ENCODE measurements at places on chromosomes 2 and 18. TPM values are rescaled to one million over a fixed set of nuclear protein-coding genes. Genes with fewer than 3 reads are reported as not detected.

DNA sequence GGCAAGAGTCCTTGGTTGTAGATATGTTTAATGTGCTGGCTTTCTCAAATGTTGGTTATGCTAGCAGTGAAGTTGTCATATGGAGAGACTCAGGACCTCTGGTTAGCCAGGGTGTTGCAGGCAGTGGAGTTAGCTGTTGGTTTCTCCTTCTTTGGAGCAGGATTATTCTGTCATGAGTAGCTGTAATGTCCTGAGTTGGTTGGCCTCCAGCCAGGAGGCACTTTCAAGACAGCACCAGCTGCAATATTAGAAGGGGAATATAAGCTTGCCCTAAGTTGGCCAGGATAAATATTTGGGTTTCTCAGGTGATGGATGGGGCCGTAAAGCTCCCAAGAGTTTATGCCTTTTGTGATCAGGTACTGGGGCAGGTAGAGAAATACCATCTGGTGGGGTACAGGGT lies 65.5 kb downstream of the MSTN start:
- DNase-seq = no peak

DNA sequence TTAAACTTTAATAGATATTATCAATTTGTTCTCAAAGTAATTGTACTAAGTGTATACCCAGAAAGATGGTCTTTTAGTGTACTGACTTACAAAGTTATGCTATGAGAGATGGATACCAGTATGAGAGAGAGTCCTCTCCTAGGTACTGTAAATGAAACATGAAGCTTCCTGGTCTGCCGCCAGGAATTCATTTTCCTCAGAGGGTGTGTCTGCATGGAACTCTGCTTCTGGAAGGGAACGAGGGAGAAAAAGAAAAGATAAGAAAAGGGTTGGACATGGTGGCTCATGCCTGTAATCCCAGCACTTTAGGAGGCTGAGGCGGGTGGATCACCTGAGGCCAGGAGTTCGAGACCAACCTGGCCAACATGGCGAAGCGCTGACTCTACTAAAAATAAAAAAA lies 2.2 kb upstream of the SSB start:
- DNase-seq = no peak

- no peak for DNase-seq
These were observed 47.3 kb upstream of the PAPOLG start for GRCh38 chr2:60708630-60709320.

DNA sequence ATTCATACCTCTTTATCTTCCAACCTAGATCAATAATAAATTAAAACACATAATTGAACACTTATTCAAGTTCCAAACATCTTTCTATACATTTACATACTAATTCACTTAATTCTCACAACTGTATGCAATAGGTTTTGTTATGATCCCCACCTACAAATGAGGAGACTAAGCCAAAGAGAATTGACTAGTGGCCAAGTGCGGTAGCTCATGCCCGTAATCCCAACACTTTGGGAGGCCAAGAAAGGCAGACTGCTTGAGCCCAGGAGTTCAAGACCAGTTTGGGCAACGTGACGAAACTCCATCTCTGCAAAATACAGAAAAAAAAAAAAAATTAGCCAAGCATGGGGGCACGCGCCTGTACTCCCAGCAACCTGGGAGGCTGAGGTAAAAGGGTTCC lies 36.8 kb downstream of the KCNG3 start:
- no peak for DNase-seq

- no peak for DNase-seq
These were observed 89.6 kb downstream of the GBX2 start for GRCh38 chr2:236078297-236079255.

DNA sequence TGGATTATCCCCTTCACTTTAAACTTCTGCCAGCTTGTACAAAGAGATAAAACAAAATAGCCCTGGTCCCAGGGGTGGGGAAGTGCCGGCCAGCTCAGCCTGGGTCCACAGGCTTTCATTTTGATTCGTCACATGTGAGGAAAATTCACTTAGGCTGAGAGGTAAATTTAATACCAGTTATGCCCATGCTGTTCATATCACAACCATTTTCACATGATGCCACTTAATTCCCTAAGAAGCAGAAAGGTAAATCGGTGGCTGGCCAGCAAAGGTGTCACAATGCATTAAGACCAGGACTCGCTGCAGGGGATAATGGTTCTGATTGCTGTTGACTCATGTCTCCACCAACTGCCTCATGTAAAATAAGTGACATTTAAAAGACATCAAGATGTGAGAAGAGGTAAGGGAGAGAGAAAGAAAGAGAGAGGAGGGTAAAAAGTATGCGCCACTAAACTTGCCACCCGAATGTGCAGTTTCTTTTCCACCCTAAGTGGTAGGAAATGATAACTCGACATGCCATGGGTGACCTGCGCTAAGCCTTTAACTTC lies 261.0 kb upstream of the SIX3 start:
- DNase-seq = no peak

DNA sequence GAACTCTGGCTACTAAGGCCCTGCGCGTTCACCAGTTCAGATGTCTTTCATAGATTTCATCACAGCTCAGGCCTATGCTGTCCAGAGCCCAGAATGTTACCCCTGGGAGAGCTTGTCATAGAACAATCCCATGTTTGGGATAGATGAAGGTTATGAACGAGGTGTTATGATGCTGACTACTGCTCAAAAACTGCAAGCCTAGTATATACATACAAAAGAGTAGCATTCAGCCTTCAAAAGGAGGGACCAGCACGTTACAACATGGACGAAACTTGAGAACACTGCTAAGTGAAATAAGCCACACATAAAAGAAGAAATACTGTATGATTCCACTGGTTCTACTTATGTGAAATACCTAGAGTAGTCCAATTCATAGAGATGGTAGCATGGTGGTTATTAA lies 401.9 kb downstream of the NBAS start:
- DNase-seq = no peak

GRCh38 chr18:364256-364826 lies 96.5 kb upstream of the THOC1 start:
- DNase-seq = no peak

- DNase-seq = no peak
These were observed 7.7 kb downstream of the SLC30A3 start for GRCh38 chr2:27255187-27255586.

DNA sequence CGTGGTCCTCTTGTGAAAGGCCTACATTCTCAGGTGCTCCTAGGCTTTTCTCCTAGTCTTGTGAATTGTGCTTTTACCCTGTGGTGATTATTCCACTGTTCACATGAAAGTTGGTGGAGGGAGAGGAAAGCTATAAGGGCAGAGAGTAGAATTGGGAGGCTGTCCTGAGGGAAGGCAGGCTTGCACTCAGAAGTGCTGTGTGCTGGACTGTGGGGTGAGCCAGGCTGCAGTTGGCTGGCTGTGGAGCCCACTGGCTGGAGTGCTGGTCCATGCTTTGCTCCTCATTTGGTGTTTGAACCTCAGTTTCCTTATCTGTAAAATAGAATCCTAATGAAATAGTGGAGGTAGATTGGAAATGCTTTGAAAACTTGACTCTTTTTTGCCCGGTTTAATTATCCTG lies 21.3 kb downstream of the LIMS1 start:
- DNase-seq = no peak

DNA sequence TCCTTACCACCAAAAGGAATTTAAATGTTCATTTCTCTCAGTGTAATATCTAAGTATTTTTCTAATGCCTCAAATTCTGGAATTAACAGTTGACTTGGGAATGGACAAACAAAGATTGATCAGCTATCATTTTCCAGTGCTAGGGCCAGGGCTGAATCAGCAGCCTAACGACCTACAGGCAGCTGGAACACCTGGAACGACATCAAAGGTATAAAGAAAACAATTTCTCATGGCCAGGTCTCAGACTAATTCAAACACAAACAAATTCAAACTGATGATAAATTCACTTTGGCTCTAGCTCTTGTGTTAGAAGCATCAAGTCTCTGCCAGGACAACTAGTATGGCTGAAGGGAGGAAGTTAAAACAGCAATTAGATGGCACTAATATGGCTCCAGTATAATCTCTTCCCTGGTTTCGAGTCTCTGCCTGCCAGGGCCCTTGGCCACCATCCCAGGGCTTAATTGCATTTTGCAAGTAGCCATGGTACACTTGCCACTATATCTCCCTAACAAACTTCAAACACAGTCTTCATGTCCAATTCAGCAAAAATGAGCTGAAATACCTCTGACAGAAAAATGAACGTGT lies 70.2 kb upstream of the FSHR start:
- no peak for DNase-seq

GRCh38 chr18:39839782-39840181 lies 2115.3 kb upstream of the PIK3C3 start:
- no peak for DNase-seq

GRCh38 chr18:159037-159652 lies 788 bp downstream of the USP14 start:
- DNase-seq = no peak

- no peak for DNase-seq
These were observed 131.4 kb upstream of the LHCGR start for GRCh38 chr2:48886919-48887318.

DNA sequence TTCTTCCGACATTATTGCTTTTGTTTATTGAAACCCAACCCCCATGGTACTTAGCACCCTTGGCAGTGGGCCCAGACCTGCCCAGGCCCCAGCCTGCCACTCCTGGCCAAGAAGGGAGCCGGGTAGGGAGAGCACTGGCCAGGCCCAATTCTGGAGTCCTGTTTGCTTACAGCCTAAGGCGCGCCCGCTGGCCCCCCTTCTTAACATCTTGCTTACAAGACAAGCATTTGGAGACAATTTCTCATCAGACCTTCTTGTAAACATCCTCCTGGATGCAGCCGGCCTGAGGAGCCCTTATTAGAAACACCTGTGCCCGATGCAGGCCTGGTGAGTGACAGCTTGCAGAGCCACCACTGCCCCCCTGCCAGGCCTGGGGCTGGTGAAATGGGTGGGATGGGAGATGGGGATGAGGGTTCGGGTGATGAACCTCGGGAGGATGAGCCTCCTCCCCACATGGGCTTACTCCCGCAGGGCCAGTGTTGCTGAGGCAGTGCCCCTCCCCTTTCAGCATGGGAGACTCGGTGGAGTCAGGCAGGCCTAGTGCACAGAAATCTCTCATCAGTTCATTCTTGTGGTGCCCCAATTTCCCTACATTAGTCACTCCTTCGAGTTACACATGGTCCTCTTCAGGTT lies 217.5 kb downstream of the CYP26B1 start:
- peak; percentile 87 for DNase-seq

GRCh38 chr2:52423111-52423510 lies 1344.5 kb upstream of the CHAC2 start:
- DNase-seq = no peak

DNA sequence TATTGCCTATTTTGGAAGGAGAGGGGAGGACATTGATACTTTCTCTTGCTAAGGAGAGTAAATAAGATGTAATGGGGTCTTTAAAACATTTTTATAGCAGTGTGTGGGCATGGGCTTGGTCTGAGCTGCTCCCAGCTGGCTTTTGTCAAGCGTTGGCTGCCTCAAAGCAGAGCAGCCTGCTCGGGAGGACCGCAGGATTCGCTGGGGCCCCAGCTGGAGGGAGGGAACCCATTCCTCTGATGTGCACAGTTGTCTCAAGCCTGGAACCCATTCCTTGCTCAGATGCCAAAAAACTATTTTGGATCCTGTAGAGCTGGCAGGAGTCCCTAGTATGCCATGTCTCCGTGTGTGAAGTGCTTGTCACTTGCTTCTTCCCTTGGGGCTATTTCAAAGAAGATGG lies 59.4 kb upstream of the RMDN2 start:
- no peak for DNase-seq

- DNase-seq = no peak
These were observed 133.6 kb upstream of the MC4R start for GRCh38 chr18:60506190-60506589.

DNA sequence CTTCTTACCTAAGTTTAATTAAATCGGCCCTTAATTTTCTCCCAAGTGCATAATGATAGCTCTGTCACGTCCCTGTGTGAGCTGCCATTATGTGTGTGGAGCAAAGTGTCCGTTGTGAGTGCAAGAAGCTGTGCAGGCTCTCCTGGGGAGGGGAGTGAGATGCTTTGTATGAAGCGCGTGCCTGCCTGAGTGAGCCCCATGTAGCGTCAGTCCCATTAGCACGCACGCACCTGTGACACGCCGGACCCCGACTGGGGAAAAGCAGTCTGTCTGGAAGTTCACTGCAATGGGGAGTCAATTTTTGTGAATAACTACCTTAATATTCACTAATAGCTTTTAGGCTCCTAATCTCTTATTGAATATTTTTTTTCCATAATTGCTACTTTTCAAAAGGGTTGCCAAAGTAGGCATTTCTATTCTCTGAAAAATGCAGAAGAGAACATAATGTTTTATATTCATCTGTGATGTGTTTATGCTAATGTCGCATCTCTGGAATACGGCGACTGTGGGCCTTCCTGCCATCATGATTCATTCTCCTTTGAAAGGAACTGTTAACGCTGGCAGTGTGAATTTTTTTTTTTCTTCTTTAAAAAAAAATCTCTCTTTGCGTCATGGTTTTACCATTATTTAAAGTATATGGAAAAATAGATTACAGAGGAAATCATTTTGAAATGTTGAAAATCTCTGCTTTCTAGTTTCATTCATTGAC lies 157.7 kb downstream of the COL4A4 start:
- DNase-seq = no peak

DNA sequence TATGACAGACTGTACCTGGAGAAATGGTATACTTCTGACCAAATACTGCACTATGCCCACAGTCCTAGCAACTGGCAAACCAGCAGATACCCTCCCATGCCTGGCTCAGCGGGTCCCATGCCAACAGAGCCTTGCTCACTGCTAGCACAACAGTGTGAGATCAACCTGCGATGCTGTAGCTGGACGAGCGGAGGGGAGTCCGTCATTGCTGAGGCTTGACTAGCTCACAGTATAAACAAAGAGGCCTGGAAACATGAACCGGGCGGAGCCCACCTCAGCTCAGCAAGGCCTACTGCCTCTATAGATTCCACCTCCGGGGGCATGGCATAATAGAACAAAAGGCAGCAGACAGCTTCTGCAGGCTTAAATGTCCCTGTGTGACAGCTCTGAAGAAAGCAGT lies 93.2 kb upstream of the CAB39 start:
- no peak for DNase-seq

The HOXD12 gene
- not detected for total RNA-seq

The CFAP65 gene
- not detected for total RNA-seq

The SS18 gene
- 116 TPM for total RNA-seq

The SATB2 gene
- total RNA-seq = 3.7 TPM

The GPR45 gene
- total RNA-seq = not detected

The CCDC68 gene
- 1.3 TPM for total RNA-seq

The SNTG2 gene
- 10.5 TPM for total RNA-seq

The FOXD4L1 gene
- not detected for total RNA-seq

Data from lower leg skin (tissue), 4 donors.